ENCODE measurements at places on chromosomes 3 and 15. TPM values are rescaled to one million over a fixed set of nuclear protein-coding genes. Genes with fewer than 3 reads are reported as not detected.
A peak's percentile ranks its signal among the peaks of the same experiment; 100 is the strongest.

GRCh38 chr3:114034787-114035545, 21.4 kb downstream of the CCDC191 start:
- H3K36me3 ChIP-seq: no peaks in the 10 kb centered on the region
- H3K27ac ChIP-seq: no peak overlapping the region
- no peaks in the 10 kb centered on the region for H3K27me3 ChIP-seq

- H3K27me3 ChIP-seq: no peaks in the 10 kb centered on the region
- H3K36me3 ChIP-seq: no peaks in the 10 kb centered on the region
- H3K27ac ChIP-seq: no peak overlapping the region
- no peaks in the 10 kb centered on the region for H3K4me1 ChIP-seq
- DNase-seq: no peak
Observed at GRCh38 chr3:8282541-8283165, 219.0 kb upstream of the LMCD1 start.

DNA sequence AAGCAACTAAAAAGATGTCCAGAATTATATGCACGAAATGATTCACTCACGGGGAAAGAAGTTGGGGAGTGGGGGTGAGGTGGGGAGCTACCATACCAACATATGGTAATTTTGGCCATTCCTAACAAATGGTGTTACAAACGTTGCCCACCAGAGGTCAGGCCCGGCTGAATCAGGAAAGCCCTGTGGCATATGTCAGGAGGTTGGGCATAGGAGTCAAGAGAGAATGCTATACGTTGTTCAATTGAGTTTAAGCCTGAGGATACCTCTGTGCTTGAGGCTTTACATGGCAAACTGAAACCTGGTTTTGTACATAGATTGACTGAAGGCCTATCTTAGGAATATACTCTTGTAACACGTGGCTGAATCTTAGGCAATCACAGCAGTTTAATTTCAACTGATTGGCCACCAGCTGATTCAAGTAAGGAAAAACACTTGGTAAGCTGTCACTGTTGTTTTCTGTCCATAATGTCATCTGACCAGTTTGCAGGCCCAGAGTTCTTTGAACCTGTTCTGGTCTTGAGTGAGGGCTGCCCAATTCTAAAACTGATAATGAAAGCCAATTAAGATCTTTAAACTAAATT, 23.4 kb upstream of the SLC2A2 start:
- no peaks in the 10 kb centered on the region for H3K4me1 ChIP-seq
- H3K27me3 ChIP-seq: peaks cover 7% of the 10 kb centered on the region
- peak; percentile 22 for DNase-seq

- no peak overlapping the region for H3K4me3 ChIP-seq
- no peak overlapping the region for H3K27ac ChIP-seq
- no peaks in the 10 kb centered on the region for H3K4me1 ChIP-seq
- H3K27me3 ChIP-seq: peaks cover 2% of the 10 kb centered on the region
- H3K36me3 ChIP-seq: no peaks in the 10 kb centered on the region
- DNase-seq: no peak
Observed at GRCh38 chr3:151789853-151790463, 24.0 kb upstream of the AADAC start.

DNA sequence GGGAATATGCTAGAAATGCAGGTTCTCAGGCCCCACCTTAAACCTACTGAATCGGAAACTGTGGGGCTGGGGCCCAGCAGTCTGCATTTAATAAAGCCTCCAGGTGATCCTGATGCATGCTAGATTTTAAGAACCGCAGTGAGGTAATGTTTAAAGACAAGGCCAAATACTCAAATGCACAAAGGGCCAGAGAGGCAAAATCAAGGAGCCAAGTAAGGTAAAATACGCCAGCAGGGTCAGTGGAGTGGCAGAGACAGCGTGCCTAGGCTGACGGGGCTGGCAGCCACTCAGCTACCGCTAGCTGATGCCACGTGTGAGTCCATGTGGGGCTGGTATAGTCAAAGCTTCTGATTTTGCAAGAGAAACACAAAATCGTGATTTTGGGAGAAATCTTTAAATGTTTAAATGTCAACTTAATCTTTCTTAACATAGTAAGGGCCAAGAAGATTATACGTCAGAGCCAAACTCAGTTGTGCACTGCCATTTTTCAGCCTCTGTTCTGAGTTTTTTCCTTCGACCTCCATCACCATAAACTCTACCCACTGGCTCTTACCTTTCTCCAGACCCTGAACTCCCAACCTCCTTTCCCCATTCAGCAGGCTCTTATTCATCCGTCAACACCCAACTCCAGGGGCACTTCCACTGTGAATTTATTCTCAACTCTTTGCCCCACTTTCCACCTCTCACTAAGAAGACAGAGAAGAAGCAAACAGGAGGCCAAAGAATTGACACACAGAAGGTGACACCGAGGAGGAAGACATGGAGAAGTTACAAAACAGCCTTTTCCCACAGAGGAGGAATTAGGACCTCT, 136.6 kb upstream of the RAD18 start:
- H3K4me1 ChIP-seq: no peaks in the 10 kb centered on the region
- no peak for DNase-seq
- no peak overlapping the region for H3K27ac ChIP-seq
- H3K4me3 ChIP-seq: no peak overlapping the region
- no peaks in the 10 kb centered on the region for H3K36me3 ChIP-seq

GRCh38 chr15:60774829-60775463, 296.0 kb upstream of the ICE2 start:
- H3K4me1 ChIP-seq: peaks cover 21% of the 10 kb centered on the region
- H3K36me3 ChIP-seq: no peaks in the 10 kb centered on the region
- peaks cover 37% of the 10 kb centered on the region for H3K27me3 ChIP-seq
- no peak overlapping the region for H3K27ac ChIP-seq

DNA sequence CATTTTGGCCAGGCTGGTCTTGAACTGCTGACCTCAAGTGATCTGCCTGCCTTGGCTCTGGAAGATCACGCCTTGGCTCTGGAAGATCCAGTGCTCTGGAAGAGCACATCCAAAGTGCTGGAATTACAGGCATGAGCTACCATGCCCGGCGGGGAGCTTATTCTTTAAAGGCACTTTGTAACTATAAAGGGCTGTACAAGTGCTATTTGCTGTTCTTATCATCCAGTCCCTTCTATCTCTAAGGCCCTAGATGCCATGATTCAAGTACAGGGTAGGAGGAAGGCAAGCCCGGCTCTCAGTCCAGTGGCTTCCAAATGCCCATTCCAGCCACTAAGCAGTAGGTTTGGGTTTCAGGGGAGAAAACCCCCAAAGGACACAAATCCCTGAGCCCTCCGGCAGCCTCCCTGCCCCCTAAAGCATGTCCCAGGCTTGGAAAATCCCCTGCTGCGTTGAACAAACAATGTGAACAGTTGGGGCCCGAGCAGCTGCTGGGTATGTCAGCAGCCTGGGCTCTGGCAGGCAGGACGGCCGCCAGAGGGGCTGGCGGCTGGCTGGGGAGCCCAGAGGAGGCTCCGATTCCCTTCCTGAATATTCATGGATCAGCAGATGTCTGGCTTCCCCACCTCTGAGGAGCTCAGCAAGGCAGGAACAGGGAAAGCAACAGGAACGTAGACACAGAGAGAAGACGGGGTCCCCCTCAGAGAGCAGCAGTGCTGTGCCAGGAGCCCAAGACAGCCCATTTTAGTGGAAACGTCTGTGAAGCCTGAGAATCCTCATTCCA, 7.7 kb downstream of the IGDCC4 start:
- H3K4me3 ChIP-seq: no peak overlapping the region
- H3K27ac ChIP-seq: no peak overlapping the region
- no peaks in the 10 kb centered on the region for H3K4me1 ChIP-seq
- no peaks in the 10 kb centered on the region for H3K36me3 ChIP-seq

GRCh38 chr15:50944672-50945071, 36.2 kb downstream of the AP4E1 start:
- peaks cover 39% of the 10 kb centered on the region for H3K36me3 ChIP-seq
- H3K27ac ChIP-seq: no peak overlapping the region
- H3K4me3 ChIP-seq: no peak overlapping the region
- H3K27me3 ChIP-seq: no peaks in the 10 kb centered on the region
- no peak for DNase-seq

GRCh38 chr3:95424279-95424678, 1361.4 kb downstream of the NSUN3 start:
- no peak overlapping the region for H3K4me3 ChIP-seq
- H3K27ac ChIP-seq: no peak overlapping the region
- H3K36me3 ChIP-seq: no peaks in the 10 kb centered on the region

- peaks cover 7% of the 10 kb centered on the region for H3K4me1 ChIP-seq
- no peak overlapping the region for H3K27ac ChIP-seq
- H3K4me3 ChIP-seq: no peak overlapping the region
- DNase-seq: no peak
- peaks cover 41% of the 10 kb centered on the region for H3K27me3 ChIP-seq
Observed at GRCh38 chr3:14804835-14805780, 13.7 kb upstream of the FGD5 start.

GRCh38 chr3:116445990-116446389, 703 bp upstream of the LSAMP start:
- no peak overlapping the region for H3K4me3 ChIP-seq
- peaks cover 12% of the 10 kb centered on the region for H3K27me3 ChIP-seq
- H3K27ac ChIP-seq: no peak overlapping the region
- no peak for DNase-seq

DNA sequence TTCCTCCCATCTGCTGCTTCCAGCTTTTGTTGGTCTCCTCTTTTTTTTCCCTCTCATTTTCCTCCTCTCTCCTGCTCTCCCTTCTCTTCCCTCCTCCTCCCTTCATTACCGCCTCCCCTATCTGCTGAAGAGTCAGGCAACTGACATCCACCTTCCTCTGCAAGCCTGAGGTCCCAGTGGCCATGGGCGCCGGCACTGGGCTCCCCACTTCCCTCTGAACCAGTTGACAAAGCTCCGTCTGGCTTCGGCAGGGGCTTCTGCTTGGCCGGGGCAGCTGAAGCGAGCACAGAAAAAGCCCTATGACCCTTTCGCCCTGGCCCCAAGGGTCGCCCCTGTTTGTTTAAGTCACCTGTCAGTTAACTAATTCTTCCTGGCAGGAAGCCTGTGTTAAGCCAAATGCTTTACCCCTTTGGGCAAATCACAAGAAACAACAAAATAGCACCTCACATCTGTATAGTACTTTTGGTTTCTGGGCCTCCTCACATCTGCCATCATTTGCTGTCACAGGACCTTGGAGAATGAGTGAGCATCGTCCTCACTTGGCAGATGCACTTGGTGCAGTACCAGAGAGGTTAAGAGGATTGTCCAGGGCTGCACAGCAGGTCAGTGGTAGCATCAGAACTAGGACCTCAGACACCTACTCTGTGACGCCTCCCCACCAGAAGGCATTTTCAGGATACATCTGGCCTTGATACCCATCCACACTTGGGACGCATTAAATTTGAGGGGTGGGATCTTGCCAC, 27.7 kb downstream of the ITGA11 start:
- no peaks in the 10 kb centered on the region for H3K36me3 ChIP-seq
- no peak overlapping the region for H3K27ac ChIP-seq
- DNase-seq: no peak
- H3K4me1 ChIP-seq: peaks cover 4% of the 10 kb centered on the region
- no peak overlapping the region for H3K4me3 ChIP-seq
- H3K27me3 ChIP-seq: no peaks in the 10 kb centered on the region

- H3K36me3 ChIP-seq: no peaks in the 10 kb centered on the region
- H3K4me3 ChIP-seq: no peak overlapping the region
Observed at GRCh38 chr3:99500485-99500884, 137.9 kb upstream of the COL8A1 start.

GRCh38 chr3:8365541-8365940, 136.1 kb upstream of the LMCD1 start:
- H3K36me3 ChIP-seq: peaks cover 2% of the 10 kb centered on the region
- no peaks in the 10 kb centered on the region for H3K4me1 ChIP-seq
- no peak overlapping the region for H3K27ac ChIP-seq
- DNase-seq: no peak

- H3K27ac ChIP-seq: no peak overlapping the region
- peaks cover 6% of the 10 kb centered on the region for H3K4me1 ChIP-seq
- no peak for DNase-seq
Observed at GRCh38 chr15:77292969-77293558, 126.8 kb downstream of the PEAK1 start.

DNA sequence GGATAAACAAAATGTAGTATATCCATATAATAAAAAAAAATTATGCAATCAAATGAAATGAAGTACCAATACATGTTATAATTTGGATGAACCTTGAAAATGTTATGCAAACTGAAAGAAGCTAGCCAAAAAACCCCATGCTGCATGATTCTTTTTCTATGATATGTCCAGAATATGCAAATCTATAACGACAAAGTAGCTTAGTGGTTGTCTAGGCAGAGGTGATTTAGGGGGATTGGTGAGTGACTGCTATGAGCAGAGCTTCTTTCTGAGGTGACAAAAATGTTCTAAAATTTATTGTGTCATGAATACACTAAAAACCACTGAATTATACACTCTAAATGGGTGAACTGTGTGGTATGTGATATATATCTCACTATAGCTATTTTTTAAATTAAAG, 324.6 kb downstream of the CTNNB1 start:
- no peak overlapping the region for H3K27ac ChIP-seq
- H3K36me3 ChIP-seq: no peaks in the 10 kb centered on the region
- no peak overlapping the region for H3K4me3 ChIP-seq
- H3K27me3 ChIP-seq: no peaks in the 10 kb centered on the region

DNA sequence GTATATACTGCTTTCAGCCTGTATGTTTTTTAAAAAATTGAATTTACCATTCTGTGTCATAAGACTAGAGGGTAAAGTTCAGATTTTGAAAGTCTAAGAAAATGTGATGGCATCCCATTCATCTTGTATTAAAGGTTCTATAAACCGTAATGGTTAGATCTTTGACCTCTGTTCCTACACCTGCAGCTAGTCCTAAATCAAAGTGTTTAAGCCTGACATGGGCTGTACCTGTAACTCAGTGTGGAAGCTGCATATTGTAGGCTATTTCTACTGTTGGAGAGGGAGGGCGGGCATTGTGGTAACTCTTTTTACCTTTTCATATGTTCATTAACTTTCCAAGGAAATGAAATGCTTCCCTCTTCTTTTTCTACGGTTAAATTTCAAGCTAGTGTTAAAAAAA, 53.9 kb downstream of the ARHGEF26 start:
- H3K27me3 ChIP-seq: no peaks in the 10 kb centered on the region
- H3K36me3 ChIP-seq: no peaks in the 10 kb centered on the region
- no peak for DNase-seq
- no peaks in the 10 kb centered on the region for H3K4me1 ChIP-seq

GRCh38 chr3:185928496-185928895, 9.3 kb downstream of the TRA2B start:
- no peak for DNase-seq
- H3K4me1 ChIP-seq: peaks cover 76% of the 10 kb centered on the region
- no peaks in the 10 kb centered on the region for H3K27me3 ChIP-seq
- peak overlapping the region; percentile 75 for H3K27ac ChIP-seq
- H3K4me3 ChIP-seq: peak overlapping the region; percentile 80

GRCh38 chr3:73452729-73453128, 172.0 kb downstream of the PDZRN3 start:
- H3K27me3 ChIP-seq: no peaks in the 10 kb centered on the region
- no peaks in the 10 kb centered on the region for H3K36me3 ChIP-seq
- H3K27ac ChIP-seq: no peak overlapping the region
- DNase-seq: no peak
- no peak overlapping the region for H3K4me3 ChIP-seq

Gene DUOXA2
- total RNA-seq: not detected

Gene SYNPR
- total RNA-seq: not detected

Gene FOXB1
- total RNA-seq: 11.8 TPM

Gene UBAP1L
- total RNA-seq: 6.3 TPM

Gene ARNT2
- total RNA-seq: not detected

Gene CIB2
- 2.2 TPM for total RNA-seq

Gene MYZAP
- total RNA-seq: not detected

Gene GXYLT2
- total RNA-seq: 0.05 TPM
